ENCODE measurements at places on chromosomes 6 and 20.

- DNase-seq = no peak
Measured at GRCh38 chr6:123592426-123592825, 44.3 kb downstream of the TRDN start.

GRCh38 chr6:90471263-90471662 lies 115.6 kb downstream of the MAP3K7 start:
- no peak for DNase-seq

DNA sequence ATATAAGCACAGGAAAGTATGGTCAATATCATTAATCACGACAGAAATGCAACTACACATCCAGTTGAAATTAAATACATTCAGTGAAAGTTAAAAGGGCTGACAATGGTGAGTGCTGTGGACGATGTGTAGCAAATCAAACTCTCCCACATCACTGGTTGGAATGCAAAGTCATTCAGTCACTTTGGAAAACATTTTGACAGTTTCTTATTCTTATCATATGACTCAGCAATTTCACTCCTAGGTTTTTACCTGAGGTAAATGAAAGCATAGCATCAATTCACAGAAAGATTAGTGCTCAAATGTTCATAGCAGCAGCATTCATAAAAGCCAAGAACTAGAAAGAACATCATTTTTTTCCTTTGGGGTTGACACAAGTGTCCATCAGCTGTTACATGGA lies 28.6 kb upstream of the SAMD5 start:
- DNase-seq = no peak

- DNase-seq = peak; percentile 24
Measured at GRCh38 chr6:157036245-157036711, 259.1 kb downstream of the ARID1B start.

GRCh38 chr20:44528309-44528708 lies 6.4 kb upstream of the SERINC3 start:
- DNase-seq = no peak

DNA sequence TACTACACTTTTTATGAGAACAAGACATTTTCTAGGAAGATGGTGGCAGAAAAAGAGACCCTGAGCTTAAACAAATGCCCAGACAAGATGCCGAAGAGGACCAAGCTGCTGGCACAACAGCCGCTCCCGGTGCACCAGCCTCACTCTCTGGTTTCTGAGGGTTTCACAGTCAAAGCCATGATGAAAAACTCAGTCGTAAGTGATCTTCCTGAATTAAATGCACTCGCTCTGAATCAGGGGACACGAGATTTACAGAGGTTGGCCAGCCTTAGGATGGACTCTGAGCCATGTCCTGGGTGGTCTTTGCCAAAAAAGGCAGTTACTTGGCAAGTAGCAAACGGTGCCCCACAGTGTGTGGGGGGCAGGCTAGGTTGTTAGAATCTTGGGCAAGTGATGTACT lies 423 bp downstream of the PACRG start:
- DNase-seq = no peak
